A549 treated with CORT108297 at 1 μM for 4 hours (cell line): ENCODE measurements at places on chromosomes 12 and 14. TPM values are rescaled to one million over a fixed set of nuclear protein-coding genes. Genes with fewer than 3 reads are reported as not detected.

PPP1R1A gene
- 0.07 to 0.18 TPM (median 0.09 TPM) in 5 replicates for total RNA-seq

MANSC1 gene
- 3.2 to 4.3 TPM (median 3.9 TPM) in 5 replicates for total RNA-seq

GPR84 gene
- total RNA-seq, result not detected in 5 replicates

GPRC5D gene
- not detected in 5 replicates for total RNA-seq

KRT75 gene
- total RNA-seq, result 0.13 to 0.21 TPM (median 0.16 TPM) in 5 replicates

TMEM132C gene
- total RNA-seq, result not detected in 5 replicates

ANKS1B gene
- 0.20 to 0.63 TPM (median 0.48 TPM) in 5 replicates for total RNA-seq

FGF23 gene
- total RNA-seq, result not detected in 5 replicates

TMEM179 gene
- total RNA-seq, result 0.21 to 0.32 TPM (median 0.28 TPM) in 5 replicates

TSPAN11 gene
- total RNA-seq, result 0.05 to 0.08 TPM (median 0.08 TPM) in 5 replicates

PRIMA1 gene
- 0.24 to 0.39 TPM (median 0.31 TPM) in 5 replicates for total RNA-seq

APOF gene
- total RNA-seq, result not detected in 5 replicates

DNAAF2 gene
- total RNA-seq, result 11.6 to 12.4 TPM (median 12.2 TPM) in 5 replicates

RAB15 gene
- 17.4 to 19.6 TPM (median 18.2 TPM) in 5 replicates for total RNA-seq

PTPRQ gene
- 0.02 to 0.03 TPM (median 0.02 TPM) in 4 of 5 replicates, not detected in the other for total RNA-seq

STRN3 gene
- total RNA-seq, result 12.9 to 17.7 TPM (median 15.8 TPM) in 5 replicates

PTGER2 gene
- total RNA-seq, result 1.6 to 2.5 TPM (median 1.8 TPM) in 5 replicates

SMOC1 gene
- 16.2 to 25.4 TPM (median 19.6 TPM) in 5 replicates for total RNA-seq

GPR162 gene
- 0.27 to 0.57 TPM (median 0.42 TPM) in 5 replicates for total RNA-seq

OR6C70 gene
- total RNA-seq, result not detected in 5 replicates

KRT77 gene
- total RNA-seq, result not detected in 5 replicates

DTX1 gene
- total RNA-seq, result 0.32 to 0.62 TPM (median 0.42 TPM) in 5 replicates
